ENCODE measurements at places on chromosomes 4 and X.

GRCh38 chrX:55056820-55057674 lies 17.8 kb upstream of the PAGE2B start:
- DNase-seq = peak; percentile 2

DNA sequence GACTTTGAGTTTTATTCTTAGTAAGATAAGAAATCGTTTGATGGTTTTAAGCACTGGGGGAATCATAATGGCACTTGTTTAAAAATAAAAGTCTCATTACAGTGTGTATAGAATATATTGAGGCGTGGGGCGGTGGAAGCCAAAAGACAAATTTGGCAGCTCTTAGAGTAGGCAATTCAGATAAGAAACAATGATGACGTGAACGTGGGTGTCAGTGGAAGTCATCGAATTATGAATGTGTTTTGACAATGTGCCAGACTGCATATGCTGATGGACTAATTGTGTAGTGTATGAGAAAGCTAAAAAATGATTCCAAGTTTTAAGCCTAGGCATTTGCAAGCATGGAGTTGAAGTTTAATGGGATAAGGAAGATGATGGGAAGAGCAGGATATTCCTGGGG lies 35.8 kb downstream of the SPANXD start:
- no peak for DNase-seq

- DNase-seq = no peak
These were observed 340.1 kb upstream of the CTSO start for GRCh38 chr4:156293657-156294297.

DNA sequence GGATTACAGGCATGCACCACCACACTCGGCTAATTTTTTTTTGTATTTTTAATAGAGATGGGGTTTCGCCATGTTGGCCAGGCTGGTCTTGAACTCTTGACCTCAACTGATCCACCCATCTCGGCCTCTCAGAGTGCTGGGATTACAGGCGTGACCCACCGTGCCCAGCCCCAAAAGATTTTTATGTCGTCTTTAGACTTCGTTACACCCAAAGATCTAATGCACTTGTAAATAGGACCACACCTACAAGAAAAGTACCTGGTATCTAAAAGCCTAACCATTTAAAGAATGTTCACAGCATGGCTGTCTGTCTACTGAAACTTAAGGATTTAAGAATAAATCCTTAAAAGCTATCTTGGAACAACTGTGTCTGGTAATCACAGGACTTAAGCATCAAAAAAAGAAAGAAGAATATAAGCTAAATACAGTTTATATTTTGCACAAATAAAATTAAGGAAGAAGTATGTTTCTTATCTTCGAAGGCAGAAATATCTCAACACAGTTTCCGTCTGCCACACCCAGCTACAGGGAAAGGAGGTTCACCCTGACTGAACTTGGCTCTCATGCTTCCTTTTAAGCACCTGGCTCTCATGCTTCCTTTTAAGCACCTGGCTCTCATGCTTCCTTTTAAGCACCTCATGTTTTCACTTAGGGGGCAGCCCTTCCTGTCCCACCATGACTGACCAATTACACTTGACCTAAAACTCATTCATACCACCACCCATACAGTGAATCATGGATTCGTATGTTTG lies 92.0 kb upstream of the STS start:
- DNase-seq = no peak

- no peak for DNase-seq
These were observed 990.2 kb downstream of the STPG2 start for GRCh38 chr4:97153042-97153441.

- no peak for DNase-seq
These were observed 26.9 kb downstream of the AFF1 start for GRCh38 chr4:86961605-86962295.

DNA sequence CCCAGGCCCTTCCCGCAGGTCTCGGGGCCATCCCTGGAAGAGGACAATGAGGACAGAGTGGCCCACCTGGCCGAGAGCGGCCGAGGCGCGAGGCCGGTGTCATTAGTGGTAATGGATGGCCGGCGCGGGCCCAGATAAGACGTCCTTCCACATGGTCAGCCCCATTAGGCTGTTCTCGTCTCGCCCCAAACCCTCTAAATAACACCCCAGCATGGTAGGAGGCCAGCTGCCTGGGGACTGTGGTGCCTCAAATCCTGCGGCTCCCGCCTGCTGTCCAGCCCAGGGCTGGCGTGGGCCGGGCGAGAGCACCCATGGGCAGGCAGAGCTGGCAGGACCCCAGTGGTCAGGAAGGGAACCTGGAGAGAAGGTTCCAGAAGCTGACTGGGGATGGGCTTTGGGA lies 121.7 kb downstream of the FAM53A start:
- no peak for DNase-seq

GRCh38 chr4:48913346-48913745 lies 6.8 kb upstream of the OCIAD2 start:
- DNase-seq = peak; percentile 8

DNA sequence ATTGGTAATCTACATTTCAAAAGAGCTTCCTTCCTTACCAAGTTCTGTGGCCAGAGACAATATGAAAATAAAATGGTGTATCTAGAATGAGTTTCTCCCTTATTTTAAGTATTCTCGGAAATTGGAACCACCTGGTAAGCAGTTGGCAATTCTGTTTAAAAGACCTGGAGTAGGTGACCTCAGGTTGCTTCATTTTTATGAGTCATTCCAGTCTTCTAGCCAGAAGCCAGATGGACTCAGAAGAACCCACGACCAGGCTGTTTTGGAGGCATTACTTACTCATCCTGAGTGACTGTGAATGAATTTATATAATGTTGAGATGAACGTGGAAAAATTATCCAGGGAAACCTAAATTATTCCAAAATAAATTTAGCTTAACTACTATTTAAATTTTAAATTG lies 9.1 kb downstream of the BMPR1B start:
- no peak for DNase-seq

- DNase-seq = no peak
These were observed 1414.7 kb upstream of the TENM3 start for GRCh38 chr4:180828455-180829018.

DNA sequence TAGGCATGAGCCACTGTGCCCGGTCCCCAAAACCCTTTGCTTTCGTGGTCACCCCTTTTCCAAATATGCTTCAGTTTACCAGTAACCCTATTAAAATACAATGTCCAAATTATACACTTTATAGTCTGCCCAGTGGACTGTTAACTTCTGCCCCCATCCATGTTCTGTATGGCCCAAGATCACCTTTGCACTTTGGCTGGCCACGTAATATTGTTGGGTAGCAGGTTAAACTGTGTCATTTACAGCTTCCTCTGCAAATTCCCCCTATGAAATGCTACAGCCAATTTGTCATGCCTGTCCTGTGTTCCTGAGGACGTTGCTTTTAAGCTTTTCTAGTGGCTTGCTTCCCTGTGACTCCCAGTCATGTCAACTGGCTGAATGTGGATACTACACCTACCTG lies 101.1 kb upstream of the IL13RA1 start:
- DNase-seq = no peak

DNA sequence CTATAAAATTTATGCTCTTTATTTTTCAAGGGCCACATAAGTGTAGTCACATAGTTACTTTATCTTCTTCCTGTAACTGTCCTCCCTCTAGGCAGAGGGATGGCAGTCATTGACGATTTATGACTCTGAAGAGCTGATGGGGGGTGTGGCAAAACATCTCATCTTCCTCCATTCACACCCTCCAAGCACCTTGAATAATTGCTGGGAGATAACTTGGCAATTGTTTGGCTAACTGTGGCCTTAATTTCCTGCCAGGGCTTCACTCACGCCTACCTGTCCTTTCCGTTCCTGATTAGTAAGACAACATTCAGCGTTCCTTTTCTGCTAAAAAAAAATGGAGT lies 329.2 kb downstream of the ARHGAP10 start:
- no peak for DNase-seq

DNA sequence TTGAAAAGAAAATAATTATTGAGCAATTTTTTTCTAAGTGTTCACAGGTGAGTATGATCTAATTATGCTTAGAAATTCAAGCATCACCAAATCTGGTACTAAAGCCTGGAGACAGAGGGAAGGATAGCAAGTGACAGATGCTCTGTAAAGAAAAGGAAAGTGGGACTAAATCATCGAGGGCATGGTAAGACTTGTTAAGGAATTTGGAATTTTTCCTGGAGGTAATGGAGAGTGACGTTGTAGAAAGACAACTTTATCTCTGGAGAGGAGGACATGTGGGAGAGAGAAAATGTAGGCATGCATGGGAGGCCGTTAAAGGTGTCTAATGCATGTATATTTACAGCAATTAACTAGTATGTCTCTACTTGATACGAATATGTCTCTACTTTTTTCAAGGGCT lies 333.2 kb upstream of the ATOH1 start:
- DNase-seq = no peak

DNA sequence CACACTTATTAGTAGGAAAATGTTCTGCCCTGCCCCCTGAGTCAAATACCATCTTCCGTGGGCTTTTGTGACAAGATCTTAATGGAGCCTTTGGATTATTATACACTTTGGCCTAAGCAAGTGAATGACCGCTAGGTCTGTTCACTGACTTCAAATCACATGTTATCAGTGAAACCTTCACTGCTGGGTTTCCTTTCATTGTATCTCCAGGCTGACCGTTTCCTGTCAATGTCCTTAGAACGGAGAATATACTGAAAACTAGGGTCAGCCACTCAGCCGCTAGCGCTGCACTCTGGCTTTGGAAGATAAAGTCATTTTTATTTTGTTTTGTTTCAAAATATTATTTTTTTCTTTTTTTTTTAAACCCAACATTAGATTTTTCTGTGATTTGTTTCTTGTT lies 107.0 kb upstream of the TLL1 start:
- DNase-seq = no peak
